ENCODE measurements at places on chromosomes 13 and 19.

GRCh38 chr19:18502638-18503294 lies 19.1 kb downstream of the ELL start:
- DNase-seq = no peak

GRCh38 chr13:73803997-73804396 lies 330.2 kb downstream of the KLF12 start:
- no peak for DNase-seq

- DNase-seq = no peak
These were observed 3.2 kb upstream of the PRKCG start for GRCh38 chr19:53878776-53879139.

GRCh38 chr13:74730556-74731331 lies 596.5 kb upstream of the KLF12 start:
- no peak for DNase-seq

GRCh38 chr19:39474139-39474620 lies 6.5 kb upstream of the TIMM50 start:
- no peak for DNase-seq

DNA sequence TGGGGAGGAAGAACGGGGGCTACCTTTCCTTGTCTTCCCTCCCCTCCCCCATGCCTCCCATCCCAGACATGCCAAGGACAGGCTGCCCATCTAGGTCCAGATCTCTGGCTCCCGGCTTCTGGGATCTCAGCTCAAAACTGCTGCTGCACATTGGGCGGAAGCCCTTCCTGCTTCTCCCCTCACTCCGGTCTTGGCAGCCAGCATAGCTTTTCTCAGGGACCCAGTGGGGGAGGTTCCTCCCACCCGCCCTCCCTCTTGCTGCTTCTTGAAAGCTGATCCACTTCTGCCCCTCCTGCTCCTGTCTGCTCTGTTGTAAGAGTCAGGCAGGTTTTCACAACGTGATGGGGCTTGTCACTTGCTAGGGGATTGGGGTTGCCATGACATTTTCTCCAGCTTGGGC lies 21.7 kb upstream of the RNF17 start:
- no peak for DNase-seq

DNA sequence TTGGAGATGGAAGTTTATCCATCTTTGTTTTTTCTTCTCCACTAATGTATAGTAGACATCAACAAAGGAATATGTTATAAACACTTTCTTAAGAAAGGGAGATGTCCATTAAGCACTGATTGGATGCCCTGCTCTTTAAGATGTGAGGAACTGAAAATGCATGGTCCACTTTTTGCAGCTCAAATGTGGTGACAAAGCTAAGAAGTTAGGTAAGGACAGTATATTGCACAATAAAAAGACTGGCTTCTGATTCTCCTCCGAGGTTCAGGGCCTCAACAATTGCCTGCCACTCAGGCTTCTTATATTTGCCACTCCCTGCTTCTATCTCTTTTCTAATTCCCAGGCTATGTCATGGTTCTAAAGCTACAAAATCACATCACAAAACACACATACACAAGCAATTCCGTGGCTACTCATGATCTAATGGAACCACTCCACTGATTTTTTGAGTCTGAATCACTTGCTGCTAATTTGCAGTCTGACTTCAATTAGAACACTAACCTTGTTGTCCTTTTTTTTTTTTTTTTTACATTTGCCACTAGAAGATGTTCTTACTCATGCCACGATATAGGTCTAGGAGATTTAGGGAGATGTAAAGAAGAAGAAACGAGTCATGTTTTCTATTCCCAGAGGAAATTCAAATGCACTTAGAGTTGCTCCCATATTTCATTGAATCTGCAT lies 29.6 kb upstream of the TNFSF11 start:
- no peak for DNase-seq

DNA sequence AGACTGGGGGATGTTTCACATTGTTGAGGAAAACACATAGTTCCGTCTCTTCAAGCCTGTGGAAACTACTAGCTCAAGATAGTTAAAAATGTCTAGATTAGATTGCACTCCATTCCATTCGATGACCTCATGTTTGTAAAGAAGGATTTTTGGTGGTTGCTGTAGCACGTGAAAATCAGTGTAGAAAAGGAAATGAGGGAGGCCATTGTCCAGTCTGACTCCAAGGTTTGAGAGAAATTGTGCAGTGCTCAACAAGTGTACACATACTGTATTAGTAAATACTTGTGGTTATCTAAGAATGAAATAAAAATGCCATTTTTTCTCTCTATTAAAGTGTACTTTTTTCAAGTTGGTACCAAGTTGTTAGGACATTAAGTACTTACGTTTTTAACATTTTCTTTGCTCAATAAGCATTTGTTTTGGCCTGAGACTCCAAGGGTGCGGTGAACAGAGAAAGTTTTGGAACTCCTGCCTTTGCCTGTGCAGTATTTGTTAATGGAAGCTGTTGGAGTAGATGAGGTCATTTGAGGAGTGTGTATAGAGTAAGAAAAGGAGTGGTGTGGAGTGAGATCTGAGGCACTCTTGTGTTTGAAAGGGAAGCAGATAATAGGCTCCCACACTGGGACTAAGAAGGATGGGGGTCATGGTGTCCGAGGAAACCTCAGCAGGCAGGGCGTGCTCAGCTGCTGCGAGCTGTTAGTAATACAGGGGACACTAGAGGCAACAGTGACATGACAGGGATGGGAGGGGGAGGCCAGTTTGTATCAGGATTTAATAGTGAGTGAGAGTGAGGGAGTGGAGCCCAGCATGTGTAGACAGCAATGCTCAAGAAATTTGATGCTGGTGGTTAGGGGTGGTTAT lies 4.4 kb downstream of the WASF3 start:
- no peak for DNase-seq

DNA sequence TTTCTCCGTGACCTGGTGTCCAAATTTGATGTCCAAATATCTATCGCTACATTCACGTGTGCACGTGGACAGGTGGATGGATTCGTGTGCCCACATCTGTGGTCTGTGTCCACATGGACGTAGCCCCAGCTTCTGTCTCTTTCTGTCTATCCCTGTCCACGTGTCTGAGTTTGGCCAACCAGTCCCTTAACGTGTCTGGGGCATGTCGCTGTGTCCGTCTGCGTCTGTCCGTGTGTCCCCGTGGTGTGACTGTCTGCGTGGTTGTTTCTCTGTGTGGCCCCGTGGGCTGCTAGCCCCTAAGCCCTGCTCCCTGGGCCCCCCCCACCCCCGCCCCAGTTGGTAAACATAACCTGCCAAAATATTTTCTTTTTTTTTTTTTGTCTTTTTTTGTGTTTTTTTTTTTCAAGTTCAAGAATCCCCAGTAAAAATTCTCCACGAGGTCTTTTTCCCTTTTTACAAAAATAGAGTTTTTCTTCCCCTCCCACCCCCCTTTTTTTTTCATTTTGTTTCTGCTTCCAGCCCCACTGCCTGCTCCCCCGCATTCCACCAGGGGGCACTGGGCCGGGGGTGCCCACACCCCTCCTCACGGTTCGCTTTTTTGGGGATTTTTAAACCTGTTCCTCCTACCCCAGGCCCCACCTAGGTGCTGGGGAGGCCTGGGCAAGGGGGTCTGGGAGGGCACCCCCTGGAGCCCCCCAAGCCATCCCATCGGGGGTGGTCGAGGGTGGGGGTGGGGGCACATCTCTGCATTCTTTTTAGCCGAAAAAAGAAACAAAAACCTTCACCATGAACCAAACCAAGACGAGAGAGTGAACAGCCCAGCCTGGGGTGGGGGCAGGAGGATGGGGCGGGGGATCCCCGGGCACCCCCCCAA lies 18.3 kb downstream of the PRKCSH start:
- DNase-seq = no peak

DNA sequence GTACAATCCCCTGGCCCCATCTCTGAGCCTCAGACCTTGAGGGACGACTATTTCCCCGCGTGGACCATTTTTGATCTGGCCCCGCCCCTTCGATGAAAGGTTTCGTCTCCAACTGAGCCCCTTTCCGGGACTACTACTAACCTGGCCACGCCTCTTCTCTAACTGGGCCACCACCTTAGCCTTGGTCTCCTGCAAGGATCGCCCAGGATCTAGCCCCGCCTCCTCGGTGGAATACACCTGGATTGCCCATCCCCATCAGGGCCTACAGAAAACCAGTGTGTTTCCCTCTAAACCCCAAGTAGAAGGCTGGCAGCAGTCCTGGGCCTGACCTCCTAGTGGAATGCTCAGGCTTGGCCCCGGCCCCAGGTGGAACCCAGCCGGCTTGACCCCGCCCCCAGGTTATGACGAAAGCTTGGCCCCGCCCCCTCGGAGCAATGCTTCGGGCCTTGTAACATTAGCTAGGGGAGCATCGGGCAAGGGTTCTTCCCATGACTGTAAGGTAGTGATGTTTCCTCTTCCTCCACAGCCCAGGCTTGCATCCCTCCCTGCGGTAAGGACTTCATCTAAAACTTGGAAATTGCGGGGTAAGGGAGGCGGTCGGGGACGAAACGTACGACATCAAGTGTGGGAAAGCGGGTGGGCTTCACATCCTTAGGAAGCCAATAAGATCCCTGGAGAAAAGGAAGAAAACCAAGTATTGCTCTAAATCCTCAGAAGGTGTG lies 9.1 kb downstream of the SPACA6 start:
- DNase-seq = no peak

DNA sequence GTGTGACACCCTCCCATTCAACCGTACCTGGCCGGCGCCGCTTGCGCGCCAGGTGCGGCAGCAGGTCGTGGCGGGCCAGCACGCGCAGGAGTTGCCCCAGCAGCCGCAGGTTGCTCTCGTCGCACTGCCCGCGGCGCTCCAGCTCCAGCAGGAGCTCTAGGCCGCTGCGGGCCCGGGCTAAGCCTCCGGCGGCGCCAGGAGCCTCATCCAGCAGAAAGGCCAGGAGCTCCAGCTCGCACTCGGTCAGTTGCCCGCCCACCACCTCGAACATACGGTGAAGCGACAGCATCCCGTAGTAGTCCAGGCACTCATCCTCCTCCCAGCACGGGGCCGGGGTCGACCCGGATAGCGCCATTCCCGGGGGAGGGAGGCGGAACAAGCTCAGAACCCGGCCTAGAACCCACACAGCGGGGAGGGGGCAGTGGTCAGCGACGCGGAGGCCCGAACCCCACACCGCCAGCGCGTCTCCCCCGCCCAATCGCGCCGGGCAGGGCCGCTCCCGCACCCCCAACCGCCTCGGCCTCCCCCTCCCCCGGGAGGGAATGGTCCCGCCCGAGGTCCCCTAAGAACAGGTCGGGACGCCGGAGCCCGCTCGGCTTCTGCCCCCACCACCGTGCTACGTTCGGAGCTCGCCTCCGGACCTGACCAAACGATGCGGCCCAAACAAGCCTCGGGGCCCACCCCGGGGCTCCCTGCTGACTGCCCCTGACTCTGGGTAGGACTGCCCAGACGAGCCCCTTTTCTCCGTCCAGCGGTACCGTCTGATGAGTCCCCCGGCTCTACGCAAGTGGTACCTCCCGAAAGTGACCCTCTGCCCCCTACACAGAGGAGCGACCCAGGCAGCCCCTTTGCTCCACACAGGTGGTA lies 591 bp downstream of the DEDD2 start:
- DNase-seq = no peak

DNA sequence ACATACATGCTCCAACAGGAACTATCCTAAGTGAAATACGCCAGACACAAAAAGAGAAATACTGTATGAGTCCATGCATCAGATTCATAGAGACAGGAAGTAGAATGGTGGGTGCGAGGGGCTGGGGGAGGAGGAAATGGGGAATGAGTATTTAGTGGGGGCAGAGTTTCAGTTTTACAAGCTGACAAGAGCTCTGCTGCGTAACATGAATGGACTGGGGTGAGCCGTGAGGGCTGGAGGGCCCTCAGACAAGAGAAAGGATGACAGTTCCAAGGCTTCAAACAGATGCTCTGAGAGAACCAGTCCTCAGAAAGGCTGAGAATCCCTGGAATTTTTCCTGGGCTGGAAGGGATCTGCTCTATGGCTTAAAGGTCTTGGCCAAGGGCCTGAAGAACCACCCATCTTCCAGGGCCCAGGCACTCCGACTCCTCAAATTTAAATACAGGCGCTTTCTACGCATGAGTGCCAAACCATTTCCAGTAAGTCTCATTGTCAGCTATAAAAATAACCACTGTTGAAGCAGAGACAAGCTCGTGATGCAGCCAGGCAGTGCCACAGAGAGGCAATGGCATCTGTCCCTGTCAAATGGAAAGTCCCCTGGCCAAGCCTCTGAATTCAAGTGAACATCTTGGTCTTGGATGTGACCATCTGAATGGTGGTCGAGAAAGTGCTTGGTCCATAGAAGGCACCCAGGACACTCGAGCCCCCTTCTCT lies 17.5 kb downstream of the KLF2 start:
- no peak for DNase-seq

GRCh38 chr13:35966024-35966423 lies 165.2 kb downstream of the DCLK1 start:
- DNase-seq = no peak

GRCh38 chr13:76213423-76213904 lies 577.3 kb downstream of the LMO7 start:
- DNase-seq = no peak

- DNase-seq = no peak
These were observed 281.6 kb downstream of the DNAJC15 start for GRCh38 chr13:43304945-43305344.

GRCh38 chr19:41323023-41323422 lies 13.1 kb downstream of the CCDC97 start:
- DNase-seq = no peak

DNA sequence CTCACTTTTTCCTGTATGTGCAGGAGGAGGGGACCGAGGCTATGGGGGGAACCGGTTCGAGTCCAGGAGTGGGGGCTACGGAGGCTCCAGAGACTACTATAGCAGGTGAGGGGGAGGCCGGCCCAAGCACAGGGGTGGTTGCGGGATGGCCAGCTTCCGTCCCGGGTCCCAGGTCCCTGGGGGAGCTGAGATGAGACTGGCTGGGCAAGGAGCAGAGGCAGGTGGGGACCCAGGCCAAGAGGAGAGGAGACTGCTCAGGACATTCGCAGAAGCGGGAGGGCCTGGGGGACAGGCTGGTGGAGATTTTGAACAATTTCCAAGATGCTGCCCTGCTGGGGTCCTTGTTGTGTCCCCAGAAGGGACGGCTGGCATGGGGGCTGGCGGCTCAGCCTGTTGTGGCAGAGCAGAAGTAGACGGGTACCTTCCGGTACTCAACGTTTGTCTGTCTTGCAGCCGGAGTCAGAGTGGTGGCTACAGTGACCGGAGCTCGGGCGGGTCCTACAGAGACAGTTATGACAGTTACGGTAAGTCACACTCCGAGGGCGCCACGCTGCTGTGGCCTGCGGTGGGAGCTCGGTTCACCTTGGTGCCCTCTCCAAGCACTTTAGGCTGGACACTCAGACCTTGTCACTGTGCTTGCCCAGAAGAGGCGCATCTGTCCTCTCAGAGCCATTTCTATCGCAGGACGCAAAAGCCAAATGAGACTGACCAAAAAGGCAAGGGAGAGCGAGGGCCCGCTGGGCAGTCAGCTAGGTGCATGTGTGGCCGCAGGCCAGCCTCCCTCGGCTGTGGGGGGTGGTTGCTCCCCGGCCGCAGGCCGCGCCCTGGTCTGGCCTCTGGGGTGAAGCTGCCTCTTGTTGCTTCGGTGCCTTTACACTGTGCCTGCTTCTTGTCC lies 2.6 kb downstream of the CIRBP start:
- no peak for DNase-seq

DNA sequence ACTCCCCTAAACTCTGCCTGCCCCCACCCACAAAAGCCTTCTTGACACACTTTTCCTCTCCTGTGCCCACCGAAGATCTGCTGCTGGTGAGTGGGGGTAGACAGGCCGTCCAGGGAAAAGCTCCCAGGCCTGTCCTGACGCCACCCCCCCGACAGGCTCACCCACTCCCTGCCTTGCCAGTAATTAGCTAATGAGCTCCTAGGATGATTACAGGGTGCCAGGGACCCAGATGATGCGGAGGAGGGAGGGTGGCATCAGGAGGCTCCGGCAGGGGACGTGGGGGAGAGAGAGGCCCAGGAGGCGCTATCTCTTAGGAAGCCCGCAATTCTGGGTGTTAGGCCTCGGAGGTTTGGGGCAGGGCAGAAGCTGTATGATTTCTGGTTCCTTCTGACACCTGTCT lies 27.0 kb downstream of the MARK4 start:
- DNase-seq = no peak

GRCh38 chr13:47332149-47332548 lies 435.3 kb upstream of the HTR2A start:
- no peak for DNase-seq
